ENCODE measurements at places on chromosomes 1 and 21.
A peak's percentile ranks its signal among the peaks of the same experiment; 100 is the strongest.

- peak; percentile 49 for DNase-seq
These were observed 6.7 kb downstream of the UROD start for GRCh38 chr1:45018599-45019230.

- DNase-seq, result no peak
These were observed 4.7 kb downstream of the AMY2B start for GRCh38 chr1:103576065-103576464.

GRCh38 chr1:233735847-233736246, 121.9 kb downstream of the KCNK1 start:
- no peak for DNase-seq

DNA sequence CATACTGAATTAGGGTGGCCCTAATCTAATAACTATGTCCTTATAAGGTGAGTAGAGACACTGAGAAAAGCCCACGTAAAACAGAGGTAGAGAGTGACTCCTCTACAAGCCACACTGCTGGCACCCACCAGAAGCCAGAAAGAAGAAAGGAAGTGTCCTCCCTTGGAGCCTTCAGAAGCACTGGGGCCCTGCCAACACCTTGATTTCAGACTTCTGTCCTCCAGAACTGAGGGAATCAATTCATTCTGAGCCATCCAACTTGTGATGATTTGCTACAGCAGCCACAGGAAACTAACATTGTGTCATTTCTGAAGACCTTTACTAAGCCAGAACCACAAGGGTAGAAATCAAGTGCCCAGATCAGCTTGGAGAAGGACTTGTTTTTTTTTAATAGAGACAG, 15.0 kb downstream of the GNB1 start:
- no peak for DNase-seq

DNA sequence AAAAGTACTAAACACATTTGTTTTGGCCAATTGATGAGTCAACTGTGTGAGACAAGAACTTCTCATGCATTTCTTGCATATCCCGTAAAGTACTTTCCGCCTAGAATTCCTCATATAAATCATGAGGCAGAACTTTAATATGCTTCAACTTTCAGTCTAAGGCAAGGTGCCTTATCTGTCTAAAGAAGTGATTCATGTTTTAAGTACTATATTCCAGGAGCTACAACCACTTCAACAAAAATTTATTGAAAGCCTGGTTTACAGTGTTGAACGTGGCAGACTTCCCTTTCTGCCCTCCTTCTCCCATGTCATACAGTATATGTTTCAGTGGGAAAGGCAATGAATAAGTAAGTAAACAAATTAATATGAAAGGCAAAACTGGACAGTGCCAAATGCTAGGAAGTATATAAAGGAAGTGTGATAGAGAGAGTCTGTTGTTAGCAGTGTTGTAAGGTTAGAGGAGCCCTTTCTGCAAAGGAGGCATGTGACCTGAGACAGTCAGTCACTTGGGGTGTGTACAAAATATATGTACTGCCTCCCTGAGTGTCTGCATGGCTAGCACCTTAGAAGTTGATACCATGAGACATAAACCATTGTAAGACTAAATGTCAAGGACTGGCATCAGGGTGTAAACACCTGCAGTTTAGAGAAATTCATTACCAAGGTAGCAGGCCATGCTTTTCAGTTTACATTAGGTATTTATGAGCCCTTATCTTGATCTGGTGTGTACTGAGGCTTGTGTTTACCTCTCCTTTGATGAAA, 362.2 kb downstream of the SRGAP2C start:
- DNase-seq, result no peak

GRCh38 chr1:25161981-25162380, 70.3 kb downstream of the SYF2 start:
- no peak for DNase-seq

- no peak for DNase-seq
These were observed 11.0 kb downstream of the FAM163A start for GRCh38 chr1:179754041-179754624.

- peak; percentile 18 for DNase-seq
These were observed 449 bp downstream of the EPS15 start for GRCh38 chr1:51518586-51519047.

- no peak for DNase-seq
These were observed 77.0 kb downstream of the ALPL start for GRCh38 chr1:21586222-21586621.

- DNase-seq, result no peak
These were observed 2.1 kb downstream of the PFKL start for GRCh38 chr21:44301961-44302406.

GRCh38 chr1:161792740-161793139, 26.6 kb downstream of the ATF6 start:
- DNase-seq, result no peak

DNA sequence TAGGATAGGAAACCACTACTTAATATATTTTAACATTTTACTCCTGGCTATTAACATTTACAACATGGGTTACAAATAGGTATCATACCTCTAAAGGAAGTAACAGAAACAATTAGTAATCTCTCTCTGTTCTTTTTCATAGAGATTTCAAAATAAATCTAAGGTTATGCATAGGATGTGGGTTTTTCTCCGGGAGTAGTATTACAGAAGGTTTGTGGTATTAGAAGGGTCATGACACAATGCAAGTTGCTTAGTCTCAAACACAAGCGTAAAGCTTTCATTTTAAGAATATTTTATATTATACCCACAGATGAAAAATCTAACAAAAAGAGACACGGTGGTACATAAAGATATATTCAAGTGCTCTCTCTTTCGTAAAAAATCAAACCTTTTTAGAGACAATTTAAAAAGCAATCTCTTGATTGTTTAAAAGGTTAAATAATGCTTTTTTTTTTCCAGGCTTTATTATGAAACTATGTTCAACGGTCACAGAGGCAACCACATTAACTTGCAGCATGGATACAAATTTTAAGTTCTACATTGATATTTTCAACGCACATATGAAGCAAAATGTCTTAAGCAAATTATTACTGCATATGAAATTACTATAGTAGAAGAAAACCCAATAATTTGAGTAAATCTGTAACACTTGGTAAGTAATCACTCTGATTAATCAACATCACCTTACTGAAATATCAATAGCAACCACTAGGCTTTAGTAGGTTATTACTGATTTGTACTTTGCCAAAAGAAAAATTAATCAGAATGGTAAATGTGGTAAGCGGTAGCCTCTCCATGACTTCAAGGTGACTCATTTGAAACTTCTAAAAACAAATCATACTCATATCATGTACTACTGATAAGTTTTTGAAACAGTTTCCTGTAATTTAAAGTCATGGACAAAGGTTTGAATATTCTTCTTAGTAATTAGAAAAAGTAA, 97.4 kb upstream of the GFI1 start:
- DNase-seq, result no peak

- no peak for DNase-seq
These were observed 120.7 kb downstream of the ACTL8 start for GRCh38 chr1:17875882-17876280.

DNA sequence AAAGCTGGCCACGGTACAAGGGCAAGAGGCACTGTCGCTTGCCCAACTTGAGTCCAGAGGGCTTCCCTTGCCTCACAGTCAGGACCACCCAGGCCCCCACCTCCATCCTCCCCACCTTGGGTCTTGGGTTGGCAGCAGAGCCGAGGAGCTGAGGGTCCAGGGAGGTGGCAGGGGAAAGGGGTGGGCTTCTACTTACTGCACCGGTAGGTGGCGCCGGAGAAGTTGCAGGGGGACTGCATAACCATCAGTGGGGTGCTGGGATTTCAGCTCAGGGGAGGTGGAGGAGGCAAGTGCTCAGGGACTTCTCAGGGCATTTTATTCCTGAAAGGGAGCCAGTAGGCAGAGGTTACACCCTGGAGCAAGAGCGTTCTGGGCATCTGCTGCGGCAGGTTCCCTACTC, 44.0 kb downstream of the TRIM62 start:
- no peak for DNase-seq

GRCh38 chr1:230825761-230826160, 42.6 kb downstream of the C1orf198 start:
- no peak for DNase-seq

DNA sequence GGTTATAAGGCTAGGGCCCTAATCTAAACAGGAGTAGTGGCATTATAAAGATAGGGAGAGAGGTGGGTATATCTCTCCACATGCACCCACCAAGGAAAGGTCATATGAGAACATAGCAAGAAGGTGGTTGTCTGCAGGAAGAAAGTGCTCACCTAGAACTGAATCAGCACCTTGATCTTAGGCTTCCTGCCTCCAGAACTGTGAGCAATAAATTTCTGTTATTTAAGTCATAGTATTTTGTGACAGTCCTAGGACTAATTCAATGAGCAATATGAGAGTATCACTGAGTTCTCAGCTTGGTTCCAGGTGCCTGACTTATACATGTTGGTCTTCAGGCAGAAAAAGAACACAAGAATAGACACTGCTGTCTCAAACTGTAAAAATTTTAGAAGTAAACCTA, 51.8 kb downstream of the MRPL39 start:
- no peak for DNase-seq

DNA sequence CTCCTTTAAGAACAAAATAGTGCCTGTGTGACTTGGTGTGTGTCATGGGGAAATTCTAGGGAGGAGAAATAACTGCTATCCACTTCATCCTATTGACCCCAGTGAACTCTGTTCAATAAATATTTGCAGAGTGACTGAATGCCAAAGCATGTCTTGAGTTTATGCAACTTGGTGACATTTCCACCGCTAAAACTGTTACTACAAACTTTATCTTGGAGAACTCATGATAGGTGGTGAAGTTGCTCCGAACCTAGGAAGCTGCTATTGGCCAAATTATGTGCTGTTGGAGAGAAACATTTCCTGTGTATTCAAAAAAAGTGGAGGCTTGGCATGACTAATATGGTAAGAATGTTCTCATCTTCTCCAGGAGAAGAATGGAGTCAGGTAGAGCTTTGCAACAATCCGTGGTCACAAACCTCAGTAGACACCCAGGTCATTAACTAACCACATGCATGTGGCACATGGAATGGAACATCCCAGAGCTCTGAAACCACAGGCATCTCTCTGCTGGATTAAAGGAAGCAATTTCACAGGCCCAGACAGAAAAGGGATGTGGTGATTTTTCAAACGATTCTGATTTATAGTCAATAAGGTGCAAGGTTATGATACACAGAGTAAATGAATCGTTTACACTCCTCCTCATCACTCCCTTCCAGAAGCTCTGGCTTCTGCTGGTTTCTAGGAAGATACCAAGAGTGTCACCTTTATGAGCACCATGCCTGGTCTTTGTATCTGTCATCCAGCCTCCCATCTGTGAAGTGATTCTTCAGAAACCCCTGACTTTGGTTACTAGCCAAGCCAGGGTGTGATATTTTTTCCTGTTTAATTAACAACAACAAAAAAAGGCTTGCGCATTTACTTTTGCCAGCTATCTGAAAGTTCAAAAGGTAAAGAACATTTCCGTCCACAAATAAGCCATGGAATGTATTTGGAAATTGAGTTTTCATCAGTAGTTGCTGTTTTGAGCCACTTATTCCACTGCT, 361.1 kb downstream of the TGFB2 start:
- no peak for DNase-seq

DNA sequence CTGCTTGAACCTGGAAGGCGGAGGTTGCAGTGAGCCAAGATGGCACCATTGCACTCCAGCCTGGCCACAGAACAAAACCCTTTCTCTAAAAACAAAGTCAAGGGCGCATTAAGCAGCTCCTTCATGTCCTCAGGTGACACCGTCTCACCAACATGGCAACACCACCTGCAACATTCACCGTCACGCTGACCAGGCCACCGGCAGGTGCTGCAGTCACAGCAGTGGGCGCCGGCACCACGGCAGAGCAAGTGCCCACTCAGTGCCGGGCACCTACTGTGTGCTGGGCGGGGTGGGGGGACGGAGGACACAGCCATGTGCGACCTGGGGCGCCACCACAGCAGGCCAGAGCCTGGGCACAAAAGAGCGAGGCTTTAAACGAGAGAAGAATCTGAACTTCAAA, 12.1 kb downstream of the ATAD3B start:
- DNase-seq, result no peak

- DNase-seq, result no peak
These were observed 3.3 kb downstream of the DPH5 start for GRCh38 chr1:101022294-101022693.

DNA sequence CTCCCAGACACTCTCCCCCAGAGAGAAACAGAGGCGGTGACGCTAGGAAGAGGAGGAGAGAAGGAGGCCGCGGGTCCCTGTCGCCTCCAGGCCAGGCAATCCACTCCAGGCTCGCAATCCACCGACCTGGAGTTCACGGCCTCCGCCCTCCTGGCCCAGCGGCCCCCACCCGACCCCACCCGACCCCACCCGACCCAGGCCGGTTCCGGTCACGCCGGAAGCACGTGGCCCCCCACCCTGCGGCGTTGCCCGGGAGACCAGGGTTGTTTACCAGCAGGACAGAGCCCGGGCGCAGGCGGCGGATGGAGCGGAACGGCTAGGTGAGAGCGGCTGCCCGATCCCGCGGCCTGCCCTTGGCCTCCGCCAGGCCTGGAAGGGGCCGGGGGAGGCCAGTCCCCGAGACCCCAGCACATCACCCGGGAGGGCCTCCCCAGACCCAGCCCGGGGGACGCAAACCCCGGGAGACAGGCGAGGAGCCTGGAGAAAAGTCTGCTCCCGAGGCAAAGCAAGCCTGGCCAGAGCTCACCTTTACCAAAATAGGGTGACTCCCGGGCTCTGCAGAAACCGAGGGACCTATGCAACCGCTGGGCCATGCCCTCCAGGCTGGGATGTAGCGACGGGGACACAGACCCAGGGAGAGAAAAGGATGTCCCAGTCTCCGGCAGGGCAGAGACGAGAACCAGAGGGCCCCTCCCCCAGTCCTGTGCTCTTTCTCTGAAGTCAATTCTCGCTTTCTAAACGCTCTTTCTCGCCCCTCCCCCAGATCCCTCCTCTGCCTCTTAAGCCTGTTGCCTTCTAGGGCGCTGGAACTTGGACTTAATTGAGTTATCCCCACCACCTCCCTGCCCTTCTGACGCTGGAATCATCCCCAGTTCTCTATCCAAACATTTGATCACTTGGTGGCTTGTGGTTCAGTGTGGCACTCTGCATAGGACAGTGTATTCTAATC, at the start of the genes PLA2G2C and UBXN10:
Gene PLA2G2C (minus strand): TSS at position 685 of the 949 bp plus-strand sequence. CDS start 9,155 bp downstream, outside the sequence.
Gene UBXN10 (plus strand): TSS at position 263 of the 949 bp plus-strand sequence. CDS start 4,466 bp downstream, outside the sequence.
- DNase-seq, result peak; percentile 18

DNA sequence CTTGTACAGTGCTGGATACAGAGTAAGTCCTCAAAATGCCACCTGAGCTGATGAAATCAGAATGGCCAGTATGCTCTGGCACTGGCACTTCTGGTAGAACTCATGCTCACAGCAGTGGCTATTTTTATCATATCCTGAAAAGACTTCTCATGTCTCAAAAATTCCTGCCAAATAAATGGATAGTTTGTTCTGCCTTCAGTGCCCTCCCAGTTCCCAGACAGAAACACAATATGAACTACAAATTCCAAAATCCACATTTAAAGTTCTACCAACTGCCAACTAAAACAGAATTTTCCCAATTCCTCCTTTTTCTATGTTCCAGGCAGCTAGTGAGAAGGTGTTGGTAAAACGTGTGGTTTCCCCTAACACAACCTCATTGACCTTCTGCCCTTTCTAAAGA, 51.4 kb upstream of the RGS1 start:
- no peak for DNase-seq

- DNase-seq, result no peak
These were observed 19.9 kb downstream of the CLIC6 start for GRCh38 chr21:34688715-34689114.
